Right cardiac atrium (tissue), 5 donors: ENCODE measurements at places on chromosomes 11 and 22. TPM values are rescaled to one million over a fixed set of nuclear protein-coding genes. Genes with fewer than 3 reads are reported as not detected.

The YPEL1 gene
- 4.1 TPM for polyA plus RNA-seq

The GTF2H1 gene
- polyA plus RNA-seq, result 14.4 TPM

The HPX gene
- 0.27 TPM for polyA plus RNA-seq

The ACRV1 gene
- not detected for polyA plus RNA-seq

The CCDC73 gene
- not detected for polyA plus RNA-seq

GRCh38 chr22:37165940-37166674 lies 16.4 kb upstream of the IL2RB start:
- DNase-seq, result peak; percentile 56

DNA sequence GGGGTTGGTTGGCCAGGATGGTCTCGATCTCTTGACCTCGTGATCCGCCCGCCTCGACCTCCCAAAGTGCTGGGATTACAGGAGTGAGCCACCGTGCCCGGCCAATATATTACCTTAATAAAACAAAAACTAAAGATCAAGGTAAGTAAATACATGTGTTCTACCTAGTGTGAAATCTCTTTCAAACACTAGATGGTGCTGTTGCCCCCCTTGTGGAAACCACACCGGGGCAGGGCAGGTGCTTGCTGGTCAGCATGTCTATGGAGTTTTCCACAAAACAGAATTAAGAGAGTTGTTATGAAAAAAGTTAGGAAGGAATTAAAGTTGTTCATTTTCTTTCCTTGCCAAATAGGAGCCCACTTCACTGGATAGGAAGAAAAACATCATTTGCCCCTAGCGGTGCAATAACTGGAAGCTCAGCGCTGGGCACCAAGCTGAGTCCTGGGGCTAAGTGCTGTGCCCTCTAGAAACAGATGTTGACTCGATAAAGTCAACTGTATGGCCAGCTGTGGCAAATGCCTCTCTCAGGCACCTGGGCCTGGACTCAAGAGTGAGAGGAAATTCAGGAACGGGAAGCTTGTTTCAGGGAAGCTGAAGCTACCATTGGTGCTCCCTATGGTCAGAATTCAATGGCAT lies 6.3 kb upstream of the KCNJ5 start:
- DNase-seq, result peak; percentile 48

GRCh38 chr22:49869086-49869830 lies 15.6 kb downstream of the ZBED4 start:
- DNase-seq, result no peak

DNA sequence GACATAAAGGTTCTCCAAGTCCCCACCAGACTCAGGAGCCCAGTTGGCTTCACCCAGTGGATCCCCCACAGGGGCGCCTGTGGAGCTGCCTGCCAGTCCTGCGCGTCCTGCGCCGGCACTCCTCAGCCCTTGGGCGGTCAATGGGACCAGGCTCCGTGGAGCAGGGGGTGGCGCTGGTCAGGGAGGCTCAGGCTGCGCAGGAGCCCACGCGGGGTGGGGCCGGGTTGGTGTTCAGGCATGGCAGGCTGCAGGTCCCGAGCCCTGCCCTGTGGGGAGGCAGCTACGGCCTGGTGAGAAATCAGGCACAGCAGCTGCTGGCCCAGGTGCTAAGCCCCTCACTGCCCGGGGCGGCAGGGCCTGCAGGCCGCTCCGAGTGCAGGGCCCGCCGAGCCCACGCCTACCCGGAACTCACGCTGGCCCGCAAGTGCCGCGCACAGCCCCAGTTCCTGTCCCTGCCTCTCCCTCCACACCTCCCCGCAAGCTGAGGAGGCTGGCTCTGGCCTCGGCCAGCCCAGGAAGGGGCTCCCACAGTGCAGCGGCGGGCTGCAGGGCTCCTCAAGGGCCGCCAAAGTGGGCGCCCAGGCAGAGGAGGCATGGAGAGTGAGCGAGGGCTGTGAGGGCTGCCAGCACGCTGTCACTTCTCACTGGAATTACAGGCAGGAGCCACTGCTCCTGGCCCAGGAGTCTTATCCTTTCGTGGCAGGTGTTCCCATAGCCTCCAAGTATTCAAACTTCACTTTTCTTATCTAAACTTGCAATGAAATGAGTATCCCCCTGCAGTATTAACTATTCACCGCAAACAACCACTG lies 22.8 kb upstream of the ZBTB44 start:
- no peak for DNase-seq

DNA sequence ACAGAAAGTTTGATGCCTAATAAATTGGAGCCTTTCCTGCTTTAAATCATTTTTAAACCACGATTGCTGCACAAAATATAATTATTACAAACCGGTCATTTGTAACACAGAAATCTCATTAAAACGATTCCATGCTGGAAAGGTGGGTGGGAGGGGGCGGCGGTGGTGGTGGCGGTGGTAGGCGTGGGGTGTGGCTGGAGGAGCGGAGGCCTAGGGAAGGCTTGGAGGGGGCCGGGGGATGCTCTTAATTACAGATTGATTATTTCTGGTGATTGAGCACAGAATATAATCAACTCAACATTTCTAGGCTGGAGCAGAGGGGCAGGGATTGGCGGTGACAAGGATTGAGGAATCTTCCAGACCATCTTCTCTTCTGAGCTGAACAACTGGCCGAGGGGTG lies 157.5 kb downstream of the TRIM29 start:
- no peak for DNase-seq

DNA sequence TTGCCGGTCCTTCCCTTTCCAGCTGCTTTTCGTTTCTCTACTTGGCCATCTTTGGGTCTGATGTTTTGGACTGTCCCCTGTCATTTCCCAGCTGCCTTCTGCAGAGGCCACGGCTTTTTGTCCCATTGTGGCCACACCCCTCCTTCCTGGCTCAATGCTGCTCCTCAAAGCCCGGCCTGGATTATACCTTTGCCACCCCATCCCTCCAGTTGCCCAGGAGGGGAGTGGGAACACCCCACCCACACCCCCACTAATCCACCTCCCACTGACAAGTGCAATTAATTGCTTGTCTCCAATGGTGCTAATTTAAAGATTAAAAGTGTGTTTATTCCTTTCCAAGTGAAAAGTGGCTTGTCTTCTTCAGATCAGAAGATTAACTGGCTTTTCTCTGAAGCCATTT lies 34.2 kb upstream of the CSNK2A3 start:
- no peak for DNase-seq

DNA sequence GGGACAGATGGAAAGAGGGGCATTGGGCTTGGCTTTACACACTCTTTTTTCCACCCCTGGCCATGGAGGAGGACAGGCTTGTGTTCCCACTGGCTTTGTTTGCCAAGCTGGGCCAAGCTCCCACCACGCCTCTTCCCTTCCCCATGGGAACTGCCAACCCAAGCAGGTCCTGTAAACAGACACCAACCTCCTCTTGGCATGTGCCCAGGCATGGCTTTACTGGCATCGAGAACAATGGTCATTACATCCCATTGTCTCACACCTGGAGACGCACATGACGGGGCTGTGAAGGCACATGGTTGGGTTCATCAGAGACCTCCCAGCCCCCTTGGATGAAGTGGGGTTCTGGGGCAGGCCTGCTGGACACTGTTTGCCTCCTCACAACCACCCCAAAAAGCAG lies 11.7 kb downstream of the SEC14L3 start:
- DNase-seq, result no peak

GRCh38 chr11:103294516-103294915 lies 185.3 kb downstream of the DYNC2H1 start:
- DNase-seq, result no peak

DNA sequence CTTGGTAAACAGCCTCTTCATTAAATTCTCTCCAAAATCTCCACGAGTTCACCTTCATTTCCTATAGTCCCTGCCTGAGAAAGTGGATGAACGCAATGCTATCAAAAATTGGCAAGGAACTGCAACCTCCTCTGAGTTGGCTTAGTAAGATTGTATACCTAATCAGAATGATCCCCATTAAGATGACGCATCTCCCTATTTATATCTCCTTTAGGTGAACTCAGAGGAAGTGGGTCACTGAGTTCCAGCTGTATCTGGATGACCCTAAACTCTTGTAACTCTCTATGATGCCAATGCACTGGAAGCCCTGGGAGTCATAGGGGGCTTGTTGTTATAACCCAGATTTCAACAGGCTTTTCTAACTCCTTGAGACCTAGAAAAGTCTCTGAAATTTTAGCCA lies 48.2 kb downstream of the OR10A6 start:
- DNase-seq, result no peak

GRCh38 chr11:40445391-40445790 lies 1014.1 kb downstream of the LRRC4C start:
- no peak for DNase-seq

GRCh38 chr22:25742918-25743708 lies 1.1 kb downstream of the MYO18B start:
- no peak for DNase-seq
